Stimulated activated CD8-positive, alpha-beta memory T cell treated with anti-CD3 and anti-CD28 coated beads, Interleukin-7, amount 100 ng/mL, for 1 hour (primary cell): ENCODE measurements at places on chromosomes 6 and 20.

DNA sequence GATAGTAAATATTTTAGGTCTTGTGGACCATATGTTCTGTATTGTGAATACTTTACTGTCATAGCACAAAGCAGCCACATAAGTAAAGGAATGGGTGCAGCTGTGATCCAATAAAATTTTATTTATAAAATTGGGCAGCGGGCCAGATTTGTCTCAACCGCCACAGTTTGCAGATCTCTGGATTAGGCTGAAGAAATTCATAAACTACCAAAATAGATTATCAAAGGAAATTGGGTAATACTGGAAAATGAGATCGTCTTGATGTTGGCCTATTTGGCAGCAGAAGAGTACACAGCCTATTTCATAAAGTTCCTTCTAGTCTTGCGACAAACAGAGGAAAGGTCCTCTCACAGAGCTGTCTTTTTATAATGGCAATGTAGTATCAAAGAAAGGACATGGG, 69.8 kb downstream of the DZANK1 start:
- DNase-seq = no peak

GRCh38 chr6:7897461-7898192, 13.0 kb downstream of the TXNDC5 start:
- DNase-seq = no peak

GRCh38 chr6:14763139-14763538, 482.7 kb upstream of the JARID2 start:
- DNase-seq = no peak

GRCh38 chr6:39422238-39422637, 99.7 kb upstream of the KCNK16 start:
- DNase-seq = no peak

GRCh38 chr20:7411075-7411474, 529.2 kb downstream of the HAO1 start:
- DNase-seq = no peak

DNA sequence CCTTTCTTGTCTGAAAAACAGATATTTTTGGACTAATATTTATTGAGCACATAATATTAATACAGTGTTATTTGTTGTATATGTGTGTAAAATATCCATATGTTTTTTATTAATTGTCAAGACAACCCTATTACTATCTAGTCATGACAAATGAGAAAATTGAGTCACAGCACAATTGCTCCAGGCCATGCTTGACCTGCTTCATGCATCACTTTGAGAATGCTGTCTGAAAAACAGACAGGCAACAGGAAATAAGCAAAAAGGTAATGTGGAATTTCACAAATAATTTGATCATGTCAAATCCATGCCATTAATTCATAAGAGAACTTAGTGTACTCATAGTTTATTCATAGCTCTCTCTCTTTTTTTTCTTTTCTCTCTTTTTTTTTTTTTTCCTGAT, 246.5 kb downstream of the RIMS1 start:
- DNase-seq = no peak

DNA sequence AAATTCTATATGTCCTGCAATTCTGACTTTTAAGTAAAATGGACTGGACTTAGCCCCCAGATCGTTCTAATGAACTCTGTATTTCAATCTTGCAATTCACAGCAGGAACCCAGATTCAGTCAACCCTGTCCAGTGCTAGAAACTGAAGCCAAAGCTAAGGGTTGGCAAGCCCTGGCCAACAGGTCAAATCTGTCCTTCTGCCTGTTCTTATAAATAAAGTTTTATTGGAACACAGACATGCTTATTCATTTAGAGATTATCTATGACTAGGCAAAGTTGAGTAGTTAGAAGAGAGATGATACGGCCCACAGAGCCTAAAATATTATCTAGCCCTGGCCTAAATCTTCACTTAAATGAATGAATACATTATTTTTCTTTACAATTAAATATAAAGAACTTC, 339.2 kb upstream of the JARID2 start:
- no peak for DNase-seq

- DNase-seq = no peak
Measured at GRCh38 chr6:51892750-51893149, 194.7 kb downstream of the PKHD1 start.

DNA sequence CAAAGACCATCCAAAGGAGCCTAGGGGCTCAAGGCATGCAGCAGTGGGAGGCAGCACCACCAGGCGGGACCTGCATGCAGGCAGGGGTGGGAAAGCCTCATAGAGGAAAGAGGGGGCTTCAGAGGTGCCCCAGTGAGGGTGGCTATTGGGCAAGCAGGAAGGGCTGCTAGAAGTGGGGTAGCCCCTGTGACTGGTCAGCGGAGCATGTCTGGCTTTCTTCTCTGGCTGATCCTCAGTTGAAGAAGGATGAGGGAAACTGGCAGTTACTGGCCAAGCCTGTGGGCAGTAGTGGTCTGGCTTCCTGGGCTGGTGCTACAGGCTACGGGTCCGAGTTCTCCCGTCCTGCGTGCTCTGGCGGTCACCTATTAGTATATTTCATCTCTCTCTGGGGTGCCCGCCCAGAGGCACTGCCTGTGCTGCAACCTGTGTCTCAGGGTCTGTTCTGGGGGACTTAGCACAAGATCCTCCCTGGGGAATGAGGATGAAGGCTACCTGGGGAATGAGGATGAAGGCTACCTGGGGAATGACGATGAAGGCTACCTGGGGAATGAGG, 35.9 kb upstream of the CST7 start:
- no peak for DNase-seq

DNA sequence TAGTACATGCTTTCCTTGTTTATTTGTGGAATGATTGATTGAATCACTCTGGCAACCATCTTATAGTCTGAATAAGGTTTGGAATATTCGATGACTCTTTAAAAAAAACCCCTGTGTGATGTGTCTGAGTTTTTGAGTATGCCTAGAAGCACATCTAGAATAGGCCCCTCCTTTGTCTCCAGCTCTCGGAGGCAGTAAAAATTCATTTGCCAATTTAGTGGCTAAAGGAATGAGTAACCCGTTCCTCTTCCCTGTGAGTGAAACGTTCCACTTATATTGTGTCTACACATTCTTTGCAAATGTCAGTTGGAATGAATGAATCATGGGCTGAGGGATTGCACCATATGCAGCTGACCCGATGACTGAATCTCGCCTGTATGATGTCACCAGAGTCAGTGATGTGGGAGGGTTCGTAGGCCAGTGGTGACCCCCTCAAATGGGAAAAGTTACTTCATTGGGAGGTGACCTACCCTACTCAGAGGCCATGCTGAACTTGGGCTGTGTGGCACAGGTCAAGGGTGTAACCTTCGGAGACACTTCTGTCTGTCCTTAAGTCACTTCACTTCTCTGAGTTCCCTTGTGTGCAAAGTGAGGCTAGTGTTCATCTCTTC, 21.6 kb downstream of the MOCS3 start:
- DNase-seq = no peak

- DNase-seq = no peak
Measured at GRCh38 chr6:30483677-30484279, 5.5 kb upstream of the HLA-E start.
